T-cell (primary cell): ENCODE measurements at places on chromosomes 1 and 21.

- no peak for DNase-seq
Measured at GRCh38 chr1:111754984-111755330, 744 bp upstream of the DDX20 start.

GRCh38 chr1:46810596-46810995 is 11.8 kb downstream of the CYP4B1 start:
- no peak for DNase-seq

DNA sequence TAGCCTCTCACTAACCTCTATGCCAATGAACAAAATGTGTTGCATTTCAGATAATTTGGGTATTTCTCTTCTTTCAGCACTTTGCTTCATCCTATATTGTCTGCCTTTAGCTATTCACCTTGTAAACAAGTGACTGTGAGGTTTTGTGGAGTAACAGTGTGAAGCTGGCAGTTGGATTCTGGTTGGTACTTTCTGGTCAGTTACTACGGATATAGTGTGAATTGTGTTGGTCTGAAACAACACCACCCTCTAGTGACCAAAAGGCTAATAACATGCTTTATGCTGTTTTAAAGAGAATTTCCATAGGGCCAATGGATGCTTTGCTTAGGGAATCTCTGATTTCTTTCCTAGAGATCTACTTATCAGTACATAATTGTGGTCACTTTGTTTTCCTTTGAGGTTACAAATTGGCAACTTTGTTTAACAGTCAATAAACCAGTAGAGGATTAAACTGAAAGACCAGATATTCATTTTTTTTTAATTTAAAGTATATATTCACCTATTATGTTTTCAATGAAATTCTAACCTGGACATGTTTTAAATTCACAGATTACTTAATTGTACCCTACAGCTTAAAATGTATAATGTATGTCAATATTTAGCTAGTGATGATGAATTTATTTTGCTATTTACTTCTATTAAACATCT is 2.5 kb upstream of the PTGER3 start:
- DNase-seq, result peak; percentile 28

- peak; percentile 66 for DNase-seq
Measured at GRCh38 chr1:226626577-226626956, 78.0 kb downstream of the STUM start.

DNA sequence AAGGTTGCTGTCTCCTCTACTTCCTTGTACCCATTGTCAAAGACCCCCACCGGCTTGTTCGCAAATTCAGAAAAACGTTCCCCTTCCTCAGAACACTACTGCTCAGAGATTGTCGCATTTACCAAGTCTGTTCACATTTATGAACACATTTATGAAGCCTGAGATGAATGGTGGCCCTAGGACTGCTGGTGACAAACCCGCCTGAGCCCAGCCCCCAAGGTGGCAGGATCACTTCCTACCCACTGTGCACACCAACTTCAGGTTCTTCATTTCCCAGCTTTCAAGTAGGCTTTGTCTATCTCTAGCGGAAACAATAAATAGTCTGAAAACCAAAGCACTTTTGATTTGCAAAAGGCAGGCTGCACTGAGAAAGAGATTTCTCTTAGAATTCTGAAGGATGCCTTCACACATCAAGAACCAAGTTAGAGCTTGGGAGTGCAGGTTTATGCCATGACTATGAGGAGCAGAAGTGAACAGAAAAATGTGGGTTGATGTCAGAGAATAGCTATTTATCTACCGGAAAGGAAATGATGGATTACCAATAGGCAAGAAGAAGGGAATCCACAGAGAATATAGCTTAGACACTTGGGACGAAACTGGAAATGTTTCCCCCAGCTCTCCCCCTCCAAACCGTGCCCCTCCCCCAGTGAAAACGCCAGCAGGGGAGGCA is 200.5 kb downstream of the TOMM20 start:
- DNase-seq, result no peak

DNA sequence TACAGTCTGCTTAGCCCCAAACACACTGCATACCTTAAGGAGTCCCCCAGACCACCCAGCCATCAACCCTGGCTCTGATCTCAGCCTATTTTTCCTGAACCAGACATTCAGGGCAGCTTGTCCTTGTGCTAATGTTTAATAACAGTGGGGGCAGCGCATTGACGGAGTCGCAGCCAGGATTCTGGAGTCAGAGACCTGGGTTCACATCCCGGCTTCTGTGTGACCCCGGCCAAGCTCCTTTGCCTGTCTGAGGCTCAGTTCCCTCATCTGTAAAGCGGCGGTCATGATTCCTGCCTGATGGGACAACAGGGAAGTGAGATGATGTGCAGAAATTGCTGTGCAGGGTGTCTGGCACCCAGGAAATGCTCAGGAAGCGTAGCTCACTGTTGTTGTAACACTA is 63.1 kb downstream of the MATN1 start:
- DNase-seq, result no peak

- no peak for DNase-seq
Measured at GRCh38 chr1:8373581-8374241, 55.8 kb downstream of the SLC45A1 start.

DNA sequence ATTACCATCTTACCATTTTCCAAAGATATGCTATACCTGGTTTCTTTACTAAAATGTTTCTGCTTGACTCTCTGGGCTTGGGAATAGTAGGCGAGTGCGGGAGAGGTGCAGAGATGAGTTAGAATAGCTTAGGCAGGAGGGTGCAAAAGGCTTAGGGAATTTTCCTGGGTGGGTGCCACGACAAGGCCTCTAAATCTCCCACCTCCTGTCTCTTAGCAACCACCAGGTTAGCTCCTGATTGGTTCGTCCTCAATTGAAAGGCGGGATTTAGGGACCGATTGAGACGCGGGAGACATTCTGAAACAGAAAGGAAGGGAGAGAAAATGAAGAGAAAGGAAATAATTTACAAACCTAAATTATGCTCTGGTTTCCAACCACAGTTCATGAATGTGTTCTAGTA is 3.1 kb downstream of the ACKR1 start:
- no peak for DNase-seq

- DNase-seq, result no peak
Measured at GRCh38 chr1:33122483-33123178, 41.7 kb downstream of the AZIN2 start.

- DNase-seq, result no peak
Measured at GRCh38 chr21:41138711-41139110, 29.2 kb upstream of the BACE2 start.

GRCh38 chr1:25695090-25695770 is 78.6 kb downstream of the MAN1C1 start:
- DNase-seq, result no peak
